Bronchus fibroblast of lung (primary cell): ENCODE measurements at places on chromosomes 3 and 15. TPM values are rescaled to one million over a fixed set of nuclear protein-coding genes. Genes with fewer than 3 reads are reported as not detected.

The RAP2B gene
- total RNA-seq = 12.9 and 15.3 TPM in 2 replicates

The TM6SF1 gene
- 3.0 and 4.2 TPM in 2 replicates for total RNA-seq

The ACSBG1 gene
- total RNA-seq = not detected in 2 replicates

The ISLR2 gene
- total RNA-seq = not detected in 2 replicates

The CCDC54 gene
- total RNA-seq = not detected in 2 replicates

The EPHA3 gene
- total RNA-seq = 0.15 and 0.17 TPM in 2 replicates

The VWA5B2 gene
- total RNA-seq = not detected in 2 replicates

The ZNF774 gene
- total RNA-seq = 0.67 and 0.89 TPM in 2 replicates

The SLC15A2 gene
- total RNA-seq = 0.15 and 0.17 TPM in 2 replicates

The MEGF11 gene
- under 0.01 TPM in 1 of 2 replicates, not detected in the other for total RNA-seq

The GRK7 gene
- total RNA-seq = not detected in 2 replicates

The NMD3 gene
- total RNA-seq = 34.8 and 35.8 TPM in 2 replicates

The SERPINI2 gene
- not detected in 2 replicates for total RNA-seq

The EDEM1 gene
- total RNA-seq = 16.9 and 22.5 TPM in 2 replicates

The SEC61A1 gene
- total RNA-seq = 256 and 265 TPM in 2 replicates

The NEDD4 gene
- total RNA-seq = 23.9 and 27.2 TPM in 2 replicates

The SEMA6D gene
- total RNA-seq = 1.8 and 3.4 TPM in 2 replicates

The CRYBG3 gene
- total RNA-seq = 4.9 and 6.4 TPM in 2 replicates

The GPR171 gene
- not detected in 2 replicates for total RNA-seq

The NR1I2 gene
- total RNA-seq = under 0.01 and 0.34 TPM in 2 replicates

The TRIM42 gene
- total RNA-seq = not detected in 2 replicates

The ZNF106 gene
- 18.9 and 20.2 TPM in 2 replicates for total RNA-seq
